ENCODE measurements at places on chromosomes 3 and 15.
A peak's percentile ranks its signal among the peaks of the same experiment; 100 is the strongest.

DNA sequence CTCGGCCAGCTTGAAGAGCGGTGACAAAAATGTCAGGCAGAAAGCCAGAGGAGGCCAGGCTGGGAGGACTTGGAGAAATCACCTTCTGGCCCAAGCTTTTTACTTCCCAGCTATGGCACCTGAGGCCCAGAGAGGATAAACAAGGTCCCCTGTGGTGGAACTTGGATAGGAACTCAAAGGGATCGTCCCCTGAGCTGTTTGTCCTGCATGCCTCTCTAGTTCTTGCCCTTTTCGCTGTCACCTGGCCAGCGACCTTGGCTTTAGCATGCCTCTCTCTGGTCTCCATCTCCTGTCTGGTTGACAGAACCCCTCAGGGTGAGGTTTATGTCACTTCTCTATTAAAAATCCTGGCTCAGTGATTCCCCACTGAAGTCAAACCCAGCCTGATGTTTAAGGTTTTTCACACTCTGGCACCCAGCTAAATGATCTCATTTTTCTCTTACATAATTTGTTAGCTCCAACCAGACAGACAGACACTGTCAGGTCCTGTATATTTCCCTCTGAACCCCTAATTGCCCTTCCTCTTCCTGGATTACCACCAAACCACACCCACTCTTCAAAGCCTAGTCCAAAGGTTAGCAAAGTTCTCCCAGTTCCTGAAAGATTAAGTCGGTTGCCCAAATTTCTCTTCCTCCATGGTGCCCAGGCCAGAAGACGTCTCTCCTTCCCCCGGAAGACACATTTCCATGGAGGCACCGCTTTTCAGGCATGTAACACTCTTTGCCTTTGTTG lies 169.1 kb downstream of the FAM43A start:
- no peak for DNase-seq

- DNase-seq: no peak
Observed at GRCh38 chr15:39174332-39174731, 406.5 kb upstream of the THBS1 start.

- no peak for DNase-seq
Observed at GRCh38 chr15:71512682-71513006, 297.7 kb upstream of the NR2E3 start.

DNA sequence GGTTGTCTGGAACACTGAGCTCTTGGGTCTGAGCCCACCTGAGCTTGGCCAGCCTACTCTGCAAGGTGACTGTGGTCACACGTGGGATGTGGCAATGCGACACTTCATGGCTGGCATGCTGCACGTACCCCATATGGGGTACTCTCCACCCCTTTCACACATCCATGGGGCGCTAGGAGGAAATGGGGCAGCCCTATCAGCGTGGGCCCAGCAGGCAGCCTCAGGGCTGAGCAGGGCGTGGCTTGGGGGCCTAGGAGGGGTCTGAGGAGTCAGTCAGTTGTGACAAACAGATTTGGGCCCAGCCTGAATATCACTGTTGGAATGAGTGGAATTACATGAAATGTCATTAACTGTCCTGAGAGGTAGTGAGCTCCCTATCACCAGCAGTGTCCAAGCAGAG lies 82.3 kb upstream of the LINGO1 start:
- DNase-seq: no peak

- DNase-seq: peak; percentile 11
Observed at GRCh38 chr3:52339612-52340011, 23.5 kb downstream of the DNAH1 start.

DNA sequence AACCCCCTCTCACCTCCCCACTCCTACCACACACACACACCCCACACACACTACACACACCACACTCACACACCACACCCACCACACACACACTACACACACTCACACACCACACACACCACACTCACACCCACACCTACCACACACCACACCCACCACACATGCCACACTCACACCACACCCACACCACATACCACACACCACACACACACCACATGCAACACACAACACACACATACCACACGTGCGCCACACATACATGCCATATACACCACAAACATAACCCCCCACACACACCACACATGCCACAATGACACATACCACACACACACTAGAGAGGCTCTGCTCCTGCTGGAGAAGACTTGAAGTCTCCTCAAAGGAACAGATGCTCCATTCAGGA lies 5.9 kb upstream of the ITPKA start:
- no peak for DNase-seq

DNA sequence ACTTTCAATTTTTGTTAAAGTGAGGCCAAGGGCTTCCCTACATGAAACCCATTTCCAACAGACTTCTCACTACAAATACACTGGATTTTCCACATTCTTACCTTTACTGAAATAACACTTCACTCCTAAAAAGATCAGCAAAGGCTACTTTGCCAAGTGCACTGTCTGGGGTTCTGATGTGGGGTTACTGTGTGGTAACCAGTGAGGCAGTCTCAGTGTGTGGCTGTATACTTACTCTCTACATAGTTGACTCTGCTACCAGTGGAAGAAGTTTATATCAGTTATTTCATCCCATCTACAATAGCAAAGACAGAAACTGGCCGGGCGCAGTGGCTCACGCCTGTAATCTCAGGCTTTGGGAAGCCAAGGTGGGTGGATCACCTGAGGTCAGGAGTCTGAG lies 5.6 kb downstream of the WDR82 start:
- DNase-seq: no peak

DNA sequence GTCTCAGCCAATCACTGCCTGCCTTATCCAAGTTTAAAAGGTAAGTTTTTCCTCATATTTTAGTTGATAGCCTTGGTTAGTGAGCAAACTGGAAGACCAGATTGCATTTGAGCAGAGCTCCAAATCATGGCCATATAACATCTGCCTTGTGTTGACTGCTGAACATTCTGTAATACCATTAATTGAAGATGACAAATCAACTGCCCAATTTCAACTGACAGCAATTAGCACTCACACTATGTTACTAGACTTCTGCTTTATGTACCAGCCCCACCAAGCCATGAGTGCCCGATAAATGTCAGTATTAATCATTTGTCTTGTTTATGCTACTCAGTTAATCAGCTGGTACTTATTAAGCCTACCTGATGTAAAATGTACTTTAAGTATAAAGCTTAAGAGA lies 83.1 kb downstream of the CGGBP1 start:
- DNase-seq: no peak

GRCh38 chr3:81841540-81841939 lies 80.1 kb upstream of the GBE1 start:
- DNase-seq: peak; percentile 2

DNA sequence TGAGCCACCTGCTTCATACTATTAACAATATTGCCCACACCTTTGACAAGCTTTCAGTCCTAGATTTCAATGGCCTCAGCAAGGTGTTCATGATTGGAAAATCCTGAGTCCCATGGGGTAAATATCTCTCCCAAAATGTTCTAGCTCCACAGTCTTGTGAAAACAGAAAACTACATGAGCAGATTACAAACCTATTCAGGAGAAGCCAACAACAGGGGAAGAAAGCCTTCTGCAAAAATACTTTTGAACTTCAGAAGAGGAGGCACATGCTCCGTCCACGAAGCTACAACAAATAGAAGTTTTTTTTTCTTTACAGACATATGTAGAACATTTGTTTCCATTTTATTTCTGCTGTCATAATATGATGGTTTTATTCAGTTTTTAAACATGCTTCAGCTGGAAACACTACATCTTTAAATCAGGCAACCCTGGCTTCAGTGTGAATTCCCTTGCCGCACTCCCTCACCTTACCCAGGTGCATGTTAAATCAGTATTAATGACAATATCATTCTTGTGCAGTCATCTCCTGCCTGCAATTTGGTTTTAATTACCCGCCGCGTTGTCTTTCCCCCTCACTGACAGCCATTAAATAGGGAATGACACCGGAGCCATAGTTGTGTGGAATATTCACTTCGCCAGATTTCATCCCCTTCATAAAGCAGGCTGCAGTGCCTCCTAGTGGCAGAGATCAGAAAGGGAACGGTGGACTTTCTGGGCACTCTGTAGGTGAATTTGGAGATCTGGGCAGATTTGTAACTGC lies 725.5 kb upstream of the ARRDC4 start:
- DNase-seq: peak; percentile 2
